ENCODE measurements at places on chromosomes 4 and X.

- no peak for DNase-seq
Observed at GRCh38 chr4:113052379-113052951, 3.0 kb downstream of the ANK2 start.

- DNase-seq: no peak
Observed at GRCh38 chr4:96347582-96347981, 507.7 kb downstream of the PDHA2 start.

- DNase-seq: peak; percentile 42
Observed at GRCh38 chrX:24988314-24988713, 27.5 kb downstream of the ARX start.

DNA sequence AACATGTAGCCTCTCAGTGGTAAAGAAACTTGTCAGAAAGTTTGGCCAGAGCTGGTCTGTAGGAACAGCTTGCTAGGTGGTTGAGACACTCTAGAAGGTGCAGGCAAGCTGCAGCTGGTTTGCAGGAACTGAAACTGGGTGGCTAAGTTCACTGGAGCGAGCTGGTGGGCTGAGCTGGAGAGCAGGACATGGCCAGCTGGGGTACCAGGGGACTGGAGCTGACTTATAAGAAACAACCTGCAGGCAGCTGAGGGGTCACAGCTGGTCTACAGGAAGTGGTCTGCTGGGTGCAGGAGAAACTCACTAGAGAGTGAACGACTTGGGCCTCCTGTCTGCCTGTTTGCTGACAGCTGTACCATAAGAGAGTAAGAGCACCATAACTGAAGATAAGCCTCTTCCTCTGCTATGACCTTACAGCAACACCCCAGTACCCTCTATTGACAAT is 157.1 kb upstream of the LNX1 start:
- DNase-seq: no peak

Data from NCI-H82 (cell line).